Non-pigmented ciliary epithelial cell (primary cell): ENCODE measurements at places on chromosomes 7 and 10.

DNA sequence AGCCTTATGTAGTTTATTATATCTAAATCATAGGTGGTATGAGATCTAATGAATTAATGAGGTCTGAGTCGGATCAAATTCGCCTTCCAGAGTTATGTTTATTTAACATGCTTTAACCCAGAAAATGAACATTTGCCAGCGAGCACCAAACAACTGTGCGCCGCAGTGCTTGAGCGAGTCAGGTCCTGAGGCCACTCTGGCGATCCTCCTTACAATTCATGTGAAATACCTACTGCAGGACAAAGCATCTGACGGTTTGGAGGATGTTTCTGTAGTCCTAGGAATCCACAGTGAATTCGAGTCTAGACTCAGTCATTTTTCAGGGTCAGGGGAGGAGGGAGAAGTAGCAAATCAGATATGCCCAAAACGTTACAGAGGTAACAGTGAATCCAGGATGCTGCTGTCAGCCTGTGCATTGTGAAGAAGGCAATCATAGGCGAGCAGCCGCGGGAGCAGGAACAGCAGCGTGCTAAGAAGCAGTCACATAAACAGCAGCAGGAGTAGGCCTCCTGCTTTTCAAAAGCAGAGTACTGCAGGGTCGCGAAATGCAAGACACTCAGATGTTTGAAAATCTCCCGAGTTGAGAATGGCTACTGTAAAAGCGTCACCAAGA is 120.2 kb downstream of the CACNB2 start:
- DNase-seq = no peak

DNA sequence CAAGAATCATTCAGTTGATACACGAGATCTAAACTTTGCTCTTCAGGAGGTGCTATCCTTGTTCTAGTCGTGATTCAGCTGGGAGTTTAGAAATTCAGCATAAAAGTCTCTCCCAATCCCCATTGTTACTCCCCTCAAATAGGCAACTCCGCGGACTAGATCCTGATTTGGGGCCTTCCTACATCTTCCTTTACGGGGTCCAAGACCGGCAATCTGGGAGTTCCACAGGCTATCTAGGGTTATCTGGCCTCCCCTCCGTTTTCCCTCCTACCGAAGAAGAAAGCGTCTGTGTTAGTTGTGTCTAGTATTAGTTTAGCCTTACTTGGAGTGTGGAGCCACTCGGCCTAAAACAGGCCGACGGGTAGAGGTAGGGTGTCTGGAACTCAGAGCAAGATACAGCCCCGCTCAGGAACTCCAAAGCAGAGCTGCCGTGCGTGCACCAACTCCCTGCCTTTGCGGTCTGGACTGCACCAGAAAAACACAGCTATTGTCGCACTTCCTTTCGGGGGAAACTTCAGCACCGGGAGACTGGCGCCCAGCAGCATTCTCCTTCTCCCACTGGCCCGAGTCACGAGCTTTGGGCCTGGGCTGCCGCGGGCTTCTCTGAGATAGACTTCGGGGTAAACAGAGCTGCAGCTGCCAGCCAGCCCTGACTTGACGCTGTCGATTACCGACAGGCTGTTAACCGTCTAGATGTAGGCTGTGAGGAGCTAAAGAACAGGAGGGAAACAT is 1.5 kb upstream of the DLX5 start:
- DNase-seq = no peak

DNA sequence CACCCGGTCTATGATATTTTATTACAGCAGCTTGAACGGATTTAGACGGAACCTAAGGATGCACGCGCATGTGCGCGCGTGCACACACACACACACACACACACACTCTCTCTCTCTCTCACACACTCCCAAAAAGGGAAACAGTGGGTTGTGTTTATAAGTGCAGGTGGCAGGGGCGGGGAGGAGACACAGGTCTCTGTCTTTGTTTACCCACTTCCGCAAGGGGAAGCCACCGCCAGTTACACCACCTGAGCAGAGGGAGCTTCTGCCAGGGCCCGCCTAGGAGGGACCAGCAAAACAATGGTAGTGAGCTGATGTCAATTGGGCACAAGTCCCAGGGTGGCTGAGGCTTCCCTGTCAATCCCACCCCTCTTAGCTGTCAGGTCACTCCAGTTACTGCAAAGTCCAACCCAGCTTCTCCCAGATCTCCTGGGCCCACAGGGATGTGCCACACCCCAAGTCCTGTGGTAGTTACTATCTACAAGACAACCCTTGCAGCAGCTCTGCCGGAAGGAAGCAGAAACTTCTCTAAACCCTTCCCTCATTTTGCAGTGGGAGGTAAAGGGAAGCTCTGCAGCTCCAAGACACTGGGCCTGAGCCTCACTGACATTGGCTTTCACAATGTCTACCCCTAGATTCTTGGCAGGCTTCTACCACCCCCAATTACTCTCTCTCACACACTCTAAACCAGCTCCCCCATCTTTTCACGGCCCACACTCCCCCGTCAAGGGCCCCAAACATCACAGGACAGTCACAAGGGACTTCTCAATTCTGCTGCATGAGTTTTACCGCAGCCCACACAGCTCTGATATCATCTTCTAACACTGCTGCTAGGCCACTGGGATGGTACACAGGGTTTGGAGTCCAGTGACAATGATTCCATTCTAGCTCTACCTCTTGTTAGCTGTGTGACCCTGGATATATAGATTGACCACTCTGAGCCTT is 17.6 kb downstream of the ANXA11 start:
- no peak for DNase-seq

GRCh38 chr7:926061-927030 is 28.1 kb downstream of the ADAP1 start:
- DNase-seq = no peak

DNA sequence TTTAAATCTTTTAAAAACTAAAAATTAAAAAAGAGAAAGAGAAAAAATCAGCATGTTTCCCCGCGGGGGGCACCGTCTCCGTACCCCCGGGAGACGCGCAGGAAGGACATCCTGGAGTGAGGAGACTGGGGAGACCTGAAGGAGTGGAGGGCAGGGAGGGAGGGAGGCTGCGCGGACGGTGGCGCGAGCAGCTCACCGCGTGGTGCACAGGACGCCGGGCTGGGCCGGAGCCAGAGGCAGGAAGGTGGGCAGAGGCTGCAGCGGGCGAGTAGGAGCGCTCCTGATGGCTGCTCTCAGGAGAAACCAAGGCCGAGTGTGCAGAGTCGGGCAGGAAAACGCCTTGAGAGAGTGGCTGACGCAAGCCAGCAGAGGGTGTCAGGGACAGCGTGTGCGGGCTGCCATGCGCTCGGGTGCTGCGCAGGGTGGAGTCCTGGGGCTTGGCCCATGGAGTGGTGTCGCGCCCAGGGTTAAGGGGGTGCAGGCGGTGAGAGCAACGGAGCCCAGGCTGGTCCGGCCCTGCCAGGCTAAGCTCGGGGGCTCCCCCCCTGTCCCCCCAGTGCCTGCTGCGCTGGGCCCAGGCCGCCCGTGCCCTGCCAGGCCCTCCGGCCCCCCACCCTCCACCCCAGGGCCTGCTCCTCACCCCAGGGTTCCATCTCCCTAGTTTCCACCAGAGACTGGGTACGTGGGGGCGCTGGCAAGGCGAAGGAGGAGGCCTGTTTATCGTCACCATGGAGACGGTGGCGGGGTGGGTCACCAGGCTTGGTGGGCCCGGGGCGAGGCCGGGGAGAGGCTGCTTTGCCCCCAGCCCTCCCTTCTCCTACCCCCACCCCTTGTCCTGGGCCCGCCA is 28.9 kb upstream of the FXYD4 start:
- no peak for DNase-seq

DNA sequence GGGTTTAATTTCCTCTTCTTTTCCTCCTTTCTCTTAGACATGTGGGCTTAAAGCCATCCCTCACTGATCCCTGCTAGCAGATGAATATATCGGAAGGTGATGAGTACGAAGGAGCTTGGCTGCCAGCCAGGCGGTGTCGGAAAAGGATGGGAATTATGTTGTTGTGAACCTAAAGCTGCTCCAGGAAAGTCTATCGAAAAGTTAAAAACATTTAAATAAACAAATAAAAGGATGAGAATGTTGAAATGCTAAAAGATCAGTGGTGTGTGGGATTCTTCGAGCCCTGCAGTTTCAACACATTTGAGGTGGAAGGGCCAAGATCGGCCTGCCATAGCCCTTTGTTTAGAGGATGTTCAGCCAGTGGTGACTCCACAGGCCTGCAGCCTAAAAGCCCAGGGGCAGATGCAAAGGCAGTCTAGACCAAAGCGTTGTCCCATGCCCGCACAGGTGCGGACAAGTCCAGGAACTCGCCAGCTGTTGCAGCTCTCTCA is 107.9 kb downstream of the JCAD start:
- no peak for DNase-seq

DNA sequence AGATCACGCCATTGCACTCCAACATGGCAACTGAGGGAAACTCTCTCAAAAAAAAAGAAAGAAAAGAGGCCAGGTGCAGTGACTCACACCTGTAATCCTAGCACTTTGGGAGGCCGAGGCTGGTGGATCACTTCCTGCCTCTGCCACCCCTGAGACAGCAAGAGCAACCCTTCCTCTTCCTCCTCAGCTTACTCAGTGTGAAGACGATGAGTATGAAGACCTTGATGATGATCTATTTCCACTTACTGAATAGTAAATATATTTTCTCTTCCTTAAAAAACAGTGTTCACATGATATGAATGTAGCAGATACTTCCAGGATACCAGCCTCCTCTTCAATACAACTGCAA is 2.1 kb upstream of the ZKSCAN1 start:
- no peak for DNase-seq

DNA sequence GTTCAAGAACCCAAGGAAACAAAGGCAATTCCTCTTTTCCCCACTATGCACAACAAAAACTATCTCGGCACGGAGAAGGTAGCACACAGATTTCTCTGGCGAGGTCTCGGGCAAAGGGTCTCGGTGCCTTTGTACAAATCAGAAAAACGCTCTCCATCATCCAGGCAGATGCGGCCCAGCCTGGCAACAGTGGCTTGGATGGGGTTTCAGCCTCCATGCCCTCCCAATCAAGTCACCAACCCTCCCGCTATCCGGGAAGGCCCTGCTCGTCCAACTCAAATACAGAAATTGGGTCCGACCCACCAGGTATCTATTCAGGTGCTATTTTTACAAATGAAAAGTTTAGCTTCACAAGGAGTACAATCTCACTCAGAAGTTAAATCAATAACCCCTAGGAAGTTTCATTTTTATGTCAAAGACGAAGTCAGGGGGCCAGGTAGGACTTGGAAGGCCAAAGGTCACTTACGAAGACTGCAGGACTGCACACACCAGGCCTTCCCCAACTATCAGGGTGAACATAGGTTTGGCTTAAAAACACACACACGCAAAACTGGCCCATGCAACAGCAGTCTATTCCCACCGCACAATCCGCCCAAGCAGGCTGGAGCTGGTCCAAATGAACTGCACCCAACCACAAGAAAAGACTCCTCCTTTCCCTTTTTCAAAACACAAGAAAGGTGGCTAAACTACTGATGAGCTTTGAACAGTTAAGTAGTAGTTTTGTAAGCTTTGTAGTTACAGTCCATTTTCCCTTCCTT is 43.0 kb downstream of the GNA12 start:
- no peak for DNase-seq

GRCh38 chr10:32317795-32318357 is 29.1 kb downstream of the EPC1 start:
- no peak for DNase-seq

- no peak for DNase-seq
These were observed 26.2 kb upstream of the LMBR1 start for GRCh38 chr7:156919132-156919713.

GRCh38 chr10:86001521-86001920 is 365.1 kb downstream of the GRID1 start:
- no peak for DNase-seq

- DNase-seq = no peak
These were observed 1.6 kb downstream of the FZD8 start for GRCh38 chr10:35640474-35640873.

DNA sequence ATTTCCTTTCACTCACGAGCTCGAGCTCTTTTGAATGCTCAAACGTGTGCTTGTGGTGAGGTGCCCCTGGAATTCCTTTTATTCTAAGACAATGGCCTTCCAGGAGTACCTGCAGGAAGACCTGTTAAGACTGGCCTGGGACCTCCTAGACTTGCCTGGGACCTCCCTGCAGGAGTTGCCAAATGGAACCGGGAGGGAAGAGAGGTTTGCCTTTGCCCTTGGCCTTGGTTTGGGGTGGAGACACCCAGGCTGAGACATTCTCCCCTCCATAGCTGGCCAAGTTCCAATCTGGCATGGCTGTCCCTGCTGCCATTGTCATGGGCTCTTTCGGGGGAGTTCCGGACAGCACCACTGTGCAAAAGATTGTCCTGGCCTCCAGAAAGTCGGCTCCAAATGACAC is 39.7 kb downstream of the DNAJB12 start:
- DNase-seq = no peak

DNA sequence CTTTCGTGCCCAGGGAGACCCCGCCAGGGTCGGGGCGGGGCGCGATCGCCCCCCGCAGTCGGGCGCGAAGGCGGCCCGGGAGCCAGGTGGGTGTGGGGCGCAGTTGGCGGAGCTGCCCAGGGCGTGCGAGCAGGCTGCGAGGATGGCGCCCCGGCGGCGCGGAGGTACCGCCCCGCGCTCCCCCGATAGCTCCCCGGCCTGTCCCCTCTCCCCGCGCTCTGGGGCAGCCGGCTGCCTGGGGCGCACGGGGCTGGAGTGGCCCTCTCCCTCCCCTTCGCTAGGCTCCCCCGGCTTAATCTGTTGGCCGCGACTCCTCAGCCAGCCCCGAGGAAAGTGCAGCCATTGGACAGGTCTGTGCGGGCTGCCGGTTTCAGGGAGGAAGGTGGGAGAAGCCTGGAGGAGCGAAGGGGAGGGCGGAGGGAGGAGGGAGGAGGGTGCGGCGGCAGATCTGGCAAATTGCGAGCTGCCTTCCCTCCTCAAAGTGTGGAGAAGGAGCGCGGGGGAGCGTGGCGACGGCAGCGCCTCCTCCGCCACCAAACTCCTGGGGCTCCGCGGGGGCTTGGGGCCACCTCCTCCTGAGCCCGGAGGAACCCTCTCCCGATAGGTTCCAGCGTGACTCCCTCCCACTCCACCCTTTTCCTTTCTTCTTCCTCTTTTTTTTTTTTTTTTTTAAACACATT is 361 bp upstream of the PLXDC2 start:
- no peak for DNase-seq

DNA sequence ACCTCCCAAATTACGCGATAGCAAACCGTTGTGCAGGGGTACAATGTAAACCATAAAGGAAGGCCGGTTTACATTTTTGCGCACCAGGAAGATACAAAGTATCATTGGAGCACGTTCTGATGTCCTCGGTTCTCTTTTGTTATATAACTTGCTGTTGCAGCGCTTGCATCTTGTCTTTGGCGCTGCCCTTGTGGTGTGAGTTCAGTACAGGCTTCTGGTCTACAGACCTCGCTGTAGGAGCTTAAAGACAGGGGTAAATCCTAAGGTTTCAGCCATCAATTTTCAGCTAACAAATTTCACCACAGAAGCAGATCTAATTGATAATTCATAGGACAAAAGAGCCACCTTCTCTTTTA is 1.5 kb upstream of the MKX start:
- no peak for DNase-seq
